ENCODE measurements at places on chromosomes 3 and 15.

DNA sequence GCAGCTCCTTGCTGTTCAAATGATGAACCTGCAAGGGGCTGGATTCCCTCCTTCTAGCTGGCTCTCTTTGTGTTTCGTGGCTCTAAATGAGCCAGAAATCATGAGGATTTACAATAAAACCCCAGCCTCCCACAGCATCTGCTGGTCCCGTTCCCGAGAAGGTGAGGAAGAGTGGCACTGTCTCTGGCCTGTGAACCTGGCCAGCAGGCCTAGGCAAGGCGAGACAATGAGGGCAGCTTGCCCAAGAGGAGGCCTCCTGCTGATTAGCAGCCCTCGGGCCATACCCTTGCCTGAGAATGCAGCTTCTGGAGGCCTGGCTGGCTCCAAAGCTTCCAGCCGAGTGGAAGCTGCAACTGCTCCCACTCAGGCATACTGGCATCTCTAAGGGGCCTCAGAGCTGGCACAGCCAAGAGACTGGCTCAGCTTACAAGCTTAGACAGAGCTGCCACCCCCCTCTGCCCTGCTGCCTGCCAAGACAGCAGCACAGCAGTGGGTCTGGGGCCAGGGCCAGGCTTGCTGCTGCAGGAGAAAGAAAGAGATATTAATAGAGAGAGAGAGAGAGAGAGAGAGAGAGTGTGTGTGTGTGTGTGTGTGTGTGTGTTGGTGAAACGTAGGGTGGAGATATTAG lies 76.5 kb downstream of the HMG20A start:
- no peak for DNase-seq

- DNase-seq, result no peak
Measured at GRCh38 chr15:62896969-62897486, 145.5 kb upstream of the TPM1 start.

DNA sequence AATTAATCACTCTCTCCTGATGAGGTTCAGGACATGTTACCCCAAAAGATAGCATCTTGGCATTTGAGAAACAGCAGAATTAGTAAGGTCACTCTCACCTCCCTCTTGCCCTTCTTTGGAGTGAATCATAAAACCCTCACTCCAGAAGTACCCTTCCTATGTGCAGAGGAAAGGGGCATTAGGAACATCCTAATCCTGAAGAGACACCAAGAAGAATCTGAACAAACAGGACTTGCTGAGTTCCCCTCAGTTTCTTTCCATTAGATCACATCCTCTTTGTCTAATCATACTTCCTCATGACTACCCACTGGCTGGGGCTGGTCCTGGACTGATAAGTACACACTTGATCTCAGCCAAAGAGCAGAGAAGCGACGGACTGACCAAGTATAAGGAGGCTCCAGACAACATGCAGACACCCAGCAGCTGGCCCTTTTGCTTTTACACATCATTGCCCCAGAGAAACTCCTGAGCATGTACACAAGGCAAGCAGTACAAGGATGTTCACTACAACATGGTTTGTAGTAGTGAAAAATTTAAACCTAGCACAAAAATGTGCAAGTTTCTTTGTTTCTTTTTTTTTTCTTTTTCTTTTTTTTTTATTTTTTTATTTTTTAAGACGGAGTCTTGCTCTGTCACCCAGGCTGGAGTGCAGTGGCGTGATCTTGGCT lies 15.0 kb upstream of the TM6SF1 start:
- DNase-seq, result no peak

DNA sequence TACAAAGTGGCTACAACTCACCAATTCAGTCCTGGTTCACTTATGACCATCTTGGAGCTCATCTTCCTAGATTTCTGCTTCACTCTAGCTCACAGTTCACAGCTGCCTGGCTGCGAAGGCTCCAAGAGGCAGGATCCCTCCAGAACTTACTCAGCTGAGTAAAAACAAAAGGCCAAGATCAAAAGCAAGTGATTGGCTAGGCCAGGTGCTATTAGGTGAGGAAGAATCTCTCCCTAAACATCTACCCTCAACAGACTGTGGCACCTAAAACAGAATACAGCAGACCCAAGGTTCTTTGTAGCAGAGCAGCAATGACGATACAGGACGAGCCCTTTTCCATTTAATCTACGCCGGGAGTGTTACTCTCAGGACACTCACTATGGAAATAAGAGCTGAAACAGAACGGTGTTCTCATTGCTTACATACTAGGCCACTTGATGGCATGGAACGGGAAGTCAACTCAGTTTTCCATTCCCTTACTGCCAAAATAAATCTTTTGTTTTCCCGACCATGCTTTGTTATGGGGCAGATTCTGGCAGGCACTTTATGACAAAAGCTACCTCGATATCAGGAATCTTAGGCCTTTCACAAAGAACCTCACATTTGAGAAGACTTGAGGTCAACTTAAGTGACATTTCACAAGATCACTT lies 901 bp downstream of the ICE2 start:
- no peak for DNase-seq

DNA sequence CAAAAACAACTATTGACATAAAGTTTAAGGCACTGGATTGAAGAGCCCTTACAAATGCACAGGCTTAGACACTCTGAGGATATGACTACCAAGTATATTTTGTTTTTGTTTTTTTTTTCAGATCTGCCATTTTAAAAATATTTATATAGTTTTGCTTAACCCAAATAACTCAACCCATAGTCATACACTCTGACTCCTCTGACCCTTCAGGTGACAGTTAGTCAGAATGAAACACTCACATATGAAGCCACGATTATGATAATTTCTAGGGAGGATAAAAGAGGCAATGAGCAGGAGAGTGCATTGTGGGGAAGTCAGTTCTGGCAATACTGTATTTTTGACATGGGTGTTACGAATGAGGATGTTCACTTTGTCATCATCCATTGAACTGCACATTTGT lies 774.7 kb downstream of the MECOM start:
- no peak for DNase-seq

- DNase-seq, result no peak
Measured at GRCh38 chr3:149018247-149018646, 26.9 kb downstream of the GYG1 start.

DNA sequence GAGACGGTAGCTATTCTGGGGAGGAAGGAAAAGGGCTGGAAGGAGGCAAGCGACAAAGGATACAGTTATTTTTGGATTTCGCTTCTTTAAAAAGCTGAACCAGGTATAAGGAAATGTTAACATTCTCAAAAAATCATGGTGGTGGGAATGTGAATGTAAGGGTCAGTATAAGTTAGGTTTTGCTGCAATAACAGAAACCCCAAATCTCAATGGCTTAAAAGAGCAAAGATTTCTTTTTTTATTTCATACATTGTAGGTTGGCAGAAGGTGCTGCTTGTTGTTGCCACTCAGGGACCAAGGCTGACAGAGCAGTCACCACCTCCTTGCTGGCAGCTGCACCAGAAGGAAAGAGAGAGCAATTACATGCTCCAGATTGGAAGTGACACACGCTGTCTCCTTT lies 176.3 kb upstream of the LPP start:
- no peak for DNase-seq

DNA sequence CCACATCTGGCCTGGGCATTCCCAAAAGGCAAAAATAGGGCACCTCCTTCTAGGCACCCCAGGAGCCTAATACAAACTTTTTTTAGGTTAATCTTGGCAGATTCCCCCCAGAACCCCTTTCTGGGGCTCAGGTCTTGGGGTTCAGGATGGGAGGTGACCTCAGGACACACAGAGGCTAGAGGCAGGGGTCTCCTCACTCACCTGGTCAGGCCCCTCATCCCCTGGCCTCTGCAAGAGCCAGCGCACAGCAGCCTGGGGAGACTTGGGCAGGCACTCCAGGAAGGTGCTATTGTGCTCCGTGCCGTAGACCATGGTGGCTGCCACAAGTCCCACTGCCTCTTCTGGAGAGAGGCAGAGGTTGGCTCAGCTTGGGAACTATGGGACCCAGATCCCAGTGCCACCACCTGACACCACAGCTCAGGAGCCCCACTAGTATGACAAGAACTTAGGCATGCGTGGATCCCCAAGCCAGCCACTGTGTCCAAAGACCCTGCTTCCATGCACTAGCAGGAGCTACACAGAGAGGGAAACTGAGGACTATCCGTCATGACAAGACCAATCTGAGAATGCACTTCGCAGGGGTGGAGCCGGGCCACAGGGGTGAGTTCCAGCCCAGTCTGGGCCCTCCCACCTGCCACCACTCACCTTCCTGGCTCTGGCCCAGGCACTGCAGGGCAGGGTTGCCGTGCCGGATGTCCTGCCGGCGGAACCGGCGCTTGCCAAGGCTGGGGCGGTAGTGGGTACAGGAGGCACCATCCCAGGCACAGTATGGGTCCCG lies 7.4 kb downstream of the SEMA3G start:
- no peak for DNase-seq

DNA sequence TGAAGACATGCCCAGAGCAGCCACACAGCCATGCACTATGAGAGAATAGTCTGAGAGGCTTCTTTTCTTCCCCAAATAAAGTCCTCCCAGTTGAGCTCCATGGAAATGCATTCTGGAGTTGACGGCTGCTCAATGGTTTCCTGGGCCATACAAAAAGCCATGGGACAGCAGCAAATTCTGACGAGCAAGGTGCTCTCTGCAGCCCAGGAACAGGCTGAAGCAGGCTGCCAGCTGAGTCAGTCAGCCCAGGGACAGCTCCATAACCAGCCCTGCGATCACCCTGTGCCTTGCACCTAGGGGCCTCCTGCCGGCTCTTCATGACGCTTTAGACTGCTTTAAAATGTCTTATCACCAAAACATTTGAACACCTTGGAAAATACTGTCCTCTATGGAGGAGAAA lies 256.3 kb upstream of the CHRNA7 start:
- no peak for DNase-seq

DNA sequence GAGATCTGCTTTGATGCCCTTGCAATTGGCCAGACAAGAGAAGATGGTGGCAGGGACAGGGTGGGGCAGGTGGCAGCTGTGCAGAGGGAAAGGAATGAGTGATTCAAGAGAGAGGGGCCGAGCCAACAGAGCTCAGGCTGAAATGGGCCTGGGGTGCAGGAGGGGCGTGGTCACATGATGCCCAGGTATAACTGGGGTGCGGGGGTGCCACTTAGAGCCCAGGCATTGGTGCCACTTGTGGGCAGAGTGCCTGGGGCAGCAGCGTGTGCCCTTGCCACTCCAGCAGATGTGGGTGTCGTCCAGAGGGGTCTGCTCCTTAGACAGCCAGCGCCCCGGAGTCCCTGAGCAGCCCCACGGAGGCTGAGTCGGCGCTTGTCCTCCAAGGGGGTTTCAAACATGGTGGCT lies 88.7 kb downstream of the PLXNA1 start:
- no peak for DNase-seq

DNA sequence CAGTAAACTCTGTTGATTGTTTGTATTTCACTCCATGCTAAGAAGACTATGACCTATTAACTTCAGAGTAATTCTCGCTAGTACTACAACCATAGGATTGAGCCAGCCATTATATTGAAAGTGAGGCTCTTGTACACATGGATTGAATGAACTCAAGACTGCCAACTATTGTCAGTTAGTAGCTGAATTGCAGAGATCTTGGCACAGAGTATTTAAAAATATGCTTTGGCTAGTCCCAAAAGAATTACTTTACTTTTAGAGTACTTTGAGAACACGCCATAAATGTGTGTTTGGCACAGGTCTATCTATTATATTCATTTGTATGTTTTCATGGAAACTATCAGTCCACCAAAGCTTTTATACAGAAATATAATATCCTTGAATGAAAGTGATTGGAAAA lies 226.7 kb upstream of the DCBLD2 start:
- no peak for DNase-seq

GRCh38 chr3:28115316-28115715 lies 126.1 kb upstream of the CMC1 start:
- no peak for DNase-seq

DNA sequence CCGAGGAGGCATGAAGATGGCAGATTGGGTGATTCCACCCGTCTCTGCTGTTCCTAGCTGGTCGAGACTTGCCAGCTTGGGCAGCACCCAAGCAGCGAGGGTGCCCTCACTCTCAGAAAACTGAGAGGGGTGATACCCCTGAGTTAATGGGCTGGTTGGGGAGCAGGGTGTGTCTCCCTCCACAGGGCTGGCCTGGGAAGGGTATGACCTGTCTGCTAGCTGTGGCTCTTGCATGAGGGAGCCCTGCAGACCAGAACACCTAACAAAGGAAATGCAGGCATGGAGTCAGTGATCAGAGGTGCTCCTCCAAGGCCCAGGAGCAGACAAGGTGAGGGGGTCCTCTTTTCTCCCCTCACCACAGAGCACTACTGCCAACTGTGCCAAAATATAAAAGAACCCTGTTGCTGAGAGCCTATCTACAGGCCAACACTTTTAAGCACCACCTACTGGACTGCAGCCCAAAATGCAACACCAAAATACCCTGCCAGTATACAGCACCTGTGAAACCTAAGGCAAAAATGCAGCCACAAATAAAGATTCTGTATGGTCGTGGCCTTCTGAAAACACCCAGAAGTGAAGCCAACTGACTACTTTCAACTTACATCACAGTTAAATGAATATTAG lies 35.8 kb upstream of the PPM1L start:
- no peak for DNase-seq

DNA sequence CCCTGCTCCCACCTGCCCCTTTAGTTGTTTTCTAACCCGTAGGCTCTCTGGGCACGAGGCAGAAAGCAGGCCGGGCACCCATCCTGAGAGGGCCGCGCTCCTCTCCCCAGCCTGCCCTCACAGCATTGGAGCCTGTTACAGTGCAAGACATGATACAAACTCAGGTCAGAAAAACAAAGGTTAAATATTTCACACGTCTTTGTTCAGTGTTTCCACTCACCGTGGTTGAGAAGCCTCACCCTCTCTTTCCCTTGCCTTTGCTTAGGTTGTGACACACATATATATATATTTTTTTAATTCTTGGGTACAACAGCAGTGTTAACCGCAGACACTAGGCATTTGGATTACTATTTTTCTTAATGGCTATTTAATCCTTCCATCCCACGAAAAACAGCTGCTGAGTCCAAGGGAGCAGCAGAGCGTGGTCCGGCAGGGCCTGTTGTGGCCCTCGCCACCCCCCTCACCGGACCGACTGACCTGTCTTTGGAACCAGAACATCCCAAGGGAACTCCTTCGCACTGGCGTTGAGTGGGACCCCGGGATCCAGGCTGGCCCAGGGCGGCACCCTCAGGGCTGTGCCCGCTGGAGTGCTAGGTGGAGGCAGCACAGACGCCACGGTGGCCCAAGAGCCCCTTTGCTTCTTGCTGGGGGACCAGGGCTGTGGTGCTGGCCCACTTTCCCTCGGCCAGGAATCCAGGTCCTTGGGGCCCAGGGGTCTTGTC lies 48.5 kb downstream of the PGPEP1L start:
- DNase-seq, result no peak
